ENCODE measurements at places on chromosomes 6 and 20.
A peak's percentile ranks its signal among the peaks of the same experiment; 100 is the strongest.

DNA sequence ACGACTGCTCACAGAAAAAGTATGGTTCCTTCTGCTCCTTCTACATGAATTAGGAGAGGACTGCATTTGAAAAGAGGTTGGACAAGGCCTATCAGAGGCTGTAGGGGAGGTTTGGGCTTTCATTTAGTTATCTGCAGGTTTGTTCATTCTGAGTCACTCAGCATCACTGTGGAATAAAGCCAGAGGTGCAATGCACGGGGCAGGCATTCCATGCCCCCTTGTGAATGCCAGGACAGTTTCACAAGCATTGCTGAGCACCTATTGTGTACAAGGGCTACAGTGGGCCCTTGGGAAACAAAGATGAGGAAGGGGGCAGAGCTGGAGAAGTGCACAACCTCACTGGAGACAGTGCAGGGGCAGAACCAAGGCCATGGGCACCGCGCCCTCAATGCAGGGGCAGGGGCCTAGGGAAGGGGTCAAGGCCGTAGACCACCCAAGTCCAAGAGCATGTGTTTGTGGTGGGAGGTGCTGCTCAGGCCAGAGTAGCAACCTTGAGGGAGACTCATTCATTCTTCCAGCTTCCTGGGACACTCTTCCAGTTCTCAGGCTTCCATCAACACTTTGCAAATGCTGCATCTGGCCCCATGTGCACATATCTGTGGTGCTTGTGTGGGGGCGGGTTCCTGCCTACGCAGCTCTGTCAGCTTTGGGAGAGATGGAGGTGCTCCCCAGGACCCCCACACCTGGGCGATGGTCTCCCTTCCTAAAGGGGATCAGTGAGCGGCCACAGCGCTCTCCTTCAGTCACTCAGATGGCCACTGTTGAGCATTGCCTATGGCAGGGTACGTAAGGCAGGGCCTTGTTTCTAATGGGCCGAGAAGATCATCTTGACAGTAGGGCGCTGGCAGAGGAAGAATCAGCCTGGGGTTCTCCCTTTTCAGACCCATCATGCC, 204.5 kb downstream of the SYNDIG1 start:
- DNase-seq: peak; percentile 59

- peak; percentile 63 for DNase-seq
Measured at GRCh38 chr6:140567466-140567865, 1193.0 kb upstream of the CITED2 start.

GRCh38 chr6:33586108-33586640, 6.1 kb upstream of the BAK1 start:
- no peak for DNase-seq

GRCh38 chr20:1897965-1898464, 2.8 kb downstream of the SIRPA start:
- no peak for DNase-seq

DNA sequence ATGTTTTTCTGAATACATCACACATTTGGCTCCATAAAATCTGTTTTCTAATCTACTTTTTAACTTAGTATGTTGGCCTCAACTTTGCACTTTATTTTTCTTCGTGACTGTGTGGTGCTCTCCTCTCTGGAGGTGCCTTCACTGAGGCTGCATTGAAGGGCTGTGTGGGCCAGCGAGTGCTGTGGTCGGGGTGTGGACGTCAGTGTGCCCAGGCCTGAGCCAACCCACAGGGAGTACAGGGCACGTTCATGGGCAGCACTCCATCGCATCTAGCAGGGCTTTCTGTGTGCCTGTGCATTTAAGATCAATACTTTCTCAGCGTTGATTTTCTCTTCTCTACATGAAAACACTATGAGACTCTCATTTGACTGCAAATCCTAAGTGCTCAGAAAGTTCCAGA, 37.8 kb downstream of the DACT2 start:
- DNase-seq: no peak

DNA sequence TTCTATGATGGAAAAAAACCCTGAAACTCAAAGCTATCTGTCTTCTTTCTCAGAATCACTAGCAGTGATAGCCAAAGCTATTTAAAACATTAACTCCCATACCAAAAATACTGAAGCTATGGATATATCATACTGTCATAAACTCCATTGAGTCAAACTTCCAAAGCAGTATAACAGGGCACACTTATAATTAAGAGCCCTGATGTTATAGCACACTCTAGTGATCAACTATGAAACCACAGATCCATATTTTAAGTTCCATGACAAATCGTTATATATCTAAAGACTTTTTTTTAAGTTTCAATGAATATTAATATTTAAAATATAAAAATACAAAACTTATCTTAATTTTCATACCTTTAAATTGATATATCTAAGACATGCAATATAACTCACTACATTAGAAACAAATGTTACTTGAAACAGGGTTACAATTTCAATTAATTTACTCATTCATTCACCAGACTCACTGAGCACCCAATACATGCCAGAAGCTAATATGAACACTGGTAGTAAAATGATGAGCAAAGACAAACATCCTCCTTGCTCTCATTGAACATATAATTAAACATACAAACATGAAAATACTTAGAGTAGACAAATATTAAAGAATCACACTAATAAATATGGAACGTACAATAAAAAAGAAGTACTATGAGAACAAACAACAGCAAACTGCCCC, 69.3 kb downstream of the IBTK start:
- peak; percentile 69 for DNase-seq

DNA sequence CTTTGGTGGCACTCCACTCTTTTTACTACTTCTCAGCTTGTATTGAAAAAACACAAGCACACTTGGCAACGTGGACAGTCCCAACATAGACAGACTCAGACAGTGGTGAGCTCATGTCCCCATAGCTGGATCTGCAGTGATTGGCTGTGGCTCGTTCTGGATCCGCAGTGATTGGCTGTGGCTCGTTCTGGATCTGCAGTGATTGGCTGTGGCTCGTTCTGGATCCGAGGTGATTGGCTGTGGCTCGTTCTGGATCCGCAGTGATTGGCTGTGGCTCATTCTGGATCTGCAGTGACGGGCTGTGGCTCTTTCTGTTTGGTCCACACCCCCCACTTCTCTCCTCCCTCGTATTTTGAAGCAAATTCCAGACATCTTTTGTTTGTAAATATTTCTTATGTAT, 28.0 kb downstream of the OSBPL2 start:
- no peak for DNase-seq

DNA sequence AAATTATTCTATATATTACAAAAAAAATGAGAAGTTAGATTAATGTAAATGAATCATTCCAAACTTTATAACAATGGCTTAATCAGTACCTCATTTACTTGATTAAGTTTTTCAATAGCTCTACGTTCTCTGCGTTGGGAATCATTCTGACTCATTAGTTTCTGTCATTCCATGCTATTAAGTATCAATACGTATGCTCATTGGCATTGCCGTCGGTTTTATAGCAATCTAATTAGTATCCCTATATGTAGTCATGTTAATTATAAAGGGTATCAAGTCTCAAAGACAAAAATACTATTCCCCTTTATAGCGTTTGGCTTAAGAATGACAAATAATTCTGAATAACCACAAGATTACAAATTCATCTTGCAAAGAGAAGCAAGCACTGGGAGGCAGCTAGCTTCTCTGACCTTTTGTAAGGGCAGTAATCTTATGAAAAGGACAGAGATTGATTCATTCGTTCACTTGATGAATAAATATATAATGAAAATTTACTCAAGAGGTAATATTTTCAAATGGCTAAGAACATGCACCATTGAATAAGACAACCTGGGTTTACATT, 41.8 kb downstream of the OLIG3 start:
- peak; percentile 42 for DNase-seq

DNA sequence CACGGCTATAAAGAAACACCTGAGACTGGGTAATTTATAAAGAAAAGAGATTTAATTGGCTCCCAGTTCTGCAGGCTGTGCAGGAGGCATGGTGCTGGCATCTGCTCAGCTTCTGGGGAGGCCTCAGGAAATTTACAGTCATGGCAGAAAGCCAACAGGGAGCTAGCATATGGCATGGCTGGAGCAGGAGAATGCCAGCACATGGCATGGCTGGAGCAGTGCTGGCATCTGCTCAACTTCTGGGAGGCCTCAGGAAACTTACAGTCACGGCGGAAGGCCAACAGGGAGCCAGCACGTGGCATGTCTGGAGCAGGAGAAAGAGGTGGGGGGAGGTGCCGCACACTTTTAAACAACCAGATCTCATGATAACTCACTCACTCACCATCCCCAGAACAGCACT, 32.5 kb upstream of the DACT2 start:
- DNase-seq: no peak

DNA sequence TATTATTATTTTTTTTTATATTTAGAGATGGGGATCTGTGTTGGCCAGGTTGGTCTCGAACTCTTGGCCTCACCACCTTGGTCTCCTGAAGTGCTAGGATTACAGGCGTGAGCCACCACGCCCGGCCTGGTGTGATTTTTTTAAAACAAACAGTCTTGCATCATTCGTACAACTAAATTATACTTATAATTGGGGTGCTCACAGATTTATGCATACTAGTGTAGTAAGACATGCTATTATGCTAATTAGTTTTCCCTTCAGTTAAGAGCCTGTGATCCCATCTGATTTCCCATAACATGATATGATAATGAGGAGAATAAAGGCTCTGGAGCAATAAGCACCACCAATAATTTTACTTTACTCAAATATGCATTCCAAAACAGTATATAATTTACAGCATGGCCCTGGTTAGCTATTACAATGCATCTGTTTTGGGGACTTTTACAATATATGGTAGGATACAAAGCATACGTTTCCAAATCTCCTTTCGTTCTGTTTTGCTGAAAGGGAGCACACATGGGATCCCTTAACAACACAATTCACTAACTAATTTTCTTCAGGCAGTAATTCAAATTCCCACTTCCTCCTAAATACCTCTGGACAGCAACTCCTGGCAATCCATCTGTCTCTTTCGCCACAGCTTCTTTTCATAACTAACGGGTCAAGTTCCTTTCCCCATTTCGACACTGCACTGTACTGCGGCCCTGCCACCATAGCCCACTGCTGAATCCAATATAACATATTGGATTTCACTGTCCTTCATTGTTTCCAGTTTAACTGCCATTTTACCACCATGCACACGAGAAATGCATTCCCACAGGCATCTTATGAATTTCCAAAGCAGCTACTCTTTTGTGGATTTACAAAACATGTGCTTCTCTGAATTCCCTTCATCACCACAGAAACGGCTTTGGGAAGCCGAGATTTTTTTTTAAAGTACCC, 1.7 kb downstream of the NUDT3 start:
- DNase-seq: peak; percentile 78

GRCh38 chr6:46215777-46216176, 45.0 kb upstream of the ENPP5 start:
- no peak for DNase-seq

DNA sequence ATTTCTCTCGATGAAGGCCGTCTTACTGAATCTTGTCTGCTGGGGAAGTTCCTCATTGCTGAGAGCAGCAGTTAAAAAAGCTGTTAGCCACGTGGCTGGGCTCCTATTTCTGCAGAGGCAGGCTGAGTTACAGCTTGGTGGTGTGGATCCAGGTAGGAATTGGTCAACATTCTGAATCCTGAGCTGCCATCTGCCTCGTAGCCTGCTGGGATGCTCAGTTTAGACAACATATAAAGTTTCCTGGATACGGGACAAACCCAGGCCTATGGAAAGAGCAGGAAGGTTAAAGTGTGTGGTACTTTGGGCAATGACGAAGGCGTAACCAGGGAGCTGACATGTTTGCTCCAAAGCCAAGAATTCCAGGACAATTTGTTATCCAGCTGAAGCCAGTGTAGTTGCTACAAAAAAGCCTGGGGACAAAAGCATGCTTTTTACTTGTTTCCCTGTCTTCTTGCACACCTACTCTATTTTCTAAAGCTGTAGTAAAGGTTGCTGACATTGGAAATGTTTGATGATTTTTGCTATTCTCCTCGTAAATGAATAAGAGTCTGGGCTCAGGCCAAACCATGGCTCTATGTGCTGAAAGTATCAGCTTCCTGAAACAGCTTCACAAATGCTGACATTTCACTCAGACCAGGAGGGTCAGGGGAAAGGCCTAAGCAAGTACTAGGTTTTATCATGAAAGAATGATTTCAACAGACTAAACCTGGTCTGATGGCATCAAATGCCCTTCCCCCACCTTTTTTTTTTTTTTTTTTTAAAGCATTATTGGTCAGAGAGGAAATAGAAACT, 12.4 kb upstream of the MYLK2 start:
- DNase-seq: no peak

DNA sequence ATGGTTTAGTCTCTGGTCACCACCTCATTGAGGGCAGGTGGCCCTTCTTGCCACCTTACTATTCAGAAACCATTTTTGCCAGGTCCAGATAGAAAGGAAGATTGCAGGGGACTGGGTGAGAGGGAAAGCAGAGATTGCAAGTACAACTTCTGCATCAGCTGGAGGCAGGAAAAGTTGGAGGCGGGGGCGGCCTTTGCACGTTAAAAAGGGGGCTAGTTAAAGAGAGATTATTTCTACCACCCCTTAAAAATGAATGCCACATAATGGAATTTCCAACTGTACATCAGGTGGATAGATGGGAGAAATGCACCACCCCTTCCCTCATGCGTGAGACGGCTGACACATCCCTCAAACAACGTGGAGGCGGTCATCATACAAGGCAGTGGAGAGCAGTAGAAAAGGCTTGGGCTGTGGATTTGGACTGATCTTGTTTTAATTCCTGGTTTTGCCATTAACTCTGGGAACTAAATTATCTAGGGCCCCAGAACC, 95.4 kb upstream of the CNKSR3 start:
- no peak for DNase-seq

- no peak for DNase-seq
Measured at GRCh38 chr6:14634072-14634471, 516.5 kb downstream of the CD83 start.

GRCh38 chr6:63352544-63353285, 32.9 kb upstream of the LGSN start:
- peak; percentile 22 for DNase-seq

DNA sequence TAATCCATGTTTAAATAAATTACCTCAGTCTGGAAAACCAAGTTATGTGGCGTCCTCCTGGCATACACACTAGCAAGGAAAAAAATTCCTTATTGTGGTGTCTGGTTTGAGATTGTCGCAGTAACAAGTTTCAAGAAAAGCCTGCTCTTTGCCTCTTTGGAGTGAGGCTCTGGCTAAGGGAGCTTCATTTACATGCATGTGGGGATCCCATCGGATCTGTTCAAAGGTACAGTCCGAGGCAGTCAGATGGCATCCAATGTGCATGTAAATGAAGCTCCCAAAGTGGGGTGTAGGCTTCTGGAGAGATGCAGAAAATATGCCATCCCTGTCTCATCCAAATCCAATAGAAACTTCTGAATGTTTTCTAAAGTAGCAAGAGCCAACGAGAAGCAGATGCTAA, 199.5 kb upstream of the FBXL4 start:
- no peak for DNase-seq

All from fibroblast of skin of right quadriceps (primary cell).